NCI-H446 (cell line): ENCODE measurements at places on chromosomes 7 and 10.
A peak's percentile ranks its signal among the peaks of the same experiment; 100 is the strongest.

- no peak for DNase-seq
Measured at GRCh38 chr10:46273506-46274477, 13.0 kb upstream of the ANTXRL start.

DNA sequence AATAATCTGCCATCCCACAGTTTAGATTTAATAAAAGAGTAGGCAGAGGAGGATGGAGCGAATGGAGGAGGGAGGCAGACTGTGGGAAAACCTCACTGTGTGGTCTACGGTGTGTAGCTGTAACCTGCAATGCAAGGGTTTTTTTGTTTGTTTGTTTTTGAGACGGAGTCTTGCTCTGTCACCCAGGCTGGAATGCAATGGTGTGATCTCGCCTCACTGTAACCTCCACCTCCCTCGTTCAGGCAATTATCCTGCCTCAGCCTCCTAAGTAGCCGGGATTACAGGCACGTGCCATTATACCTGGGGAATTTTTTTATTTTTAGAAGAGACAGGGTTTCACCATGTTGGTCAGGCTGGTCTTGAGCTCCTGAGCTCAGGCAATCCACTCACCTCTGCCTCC lies 184.6 kb upstream of the PLXNA4 start:
- DNase-seq, result no peak

GRCh38 chr10:11036424-11037011 lies 18.8 kb downstream of the CELF2 start:
- peak; percentile 11 for DNase-seq

DNA sequence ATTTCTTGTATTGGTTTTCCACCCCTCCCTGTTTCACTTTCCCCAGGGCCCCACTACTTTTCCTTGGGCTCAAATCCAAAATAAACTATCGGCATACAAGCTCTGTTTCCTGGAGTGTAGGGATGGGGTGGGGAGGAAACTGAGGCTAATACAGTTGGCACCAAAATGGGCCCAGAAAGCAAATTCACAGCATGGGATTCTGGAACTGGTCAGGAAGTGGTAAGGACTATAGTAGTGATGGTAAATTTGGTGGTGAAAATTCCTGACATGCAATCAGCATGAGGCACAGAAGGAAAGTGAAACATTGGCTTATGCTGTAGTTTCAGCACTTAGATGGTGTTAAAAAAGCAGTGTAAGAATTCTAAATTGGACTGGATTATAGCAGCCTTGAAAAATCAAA lies 8.7 kb upstream of the SAMD9L start:
- DNase-seq, result no peak
